ENCODE measurements at places on chromosomes 6 and 20. TPM values are rescaled to one million over a fixed set of nuclear protein-coding genes. Genes with fewer than 3 reads are reported as not detected.

NFATC2 gene
- total RNA-seq = 0.36 TPM

ULBP2 gene
- 3.3 TPM for total RNA-seq

SSTR4 gene
- total RNA-seq = not detected

- no peak for DNase-seq
Observed at GRCh38 chr20:3997446-3997845, 17.9 kb downstream of the RNF24 start.

GRCh38 chr20:51036827-51037531 lies 14.1 kb upstream of the KCNG1 start:
- no peak for DNase-seq

DNA sequence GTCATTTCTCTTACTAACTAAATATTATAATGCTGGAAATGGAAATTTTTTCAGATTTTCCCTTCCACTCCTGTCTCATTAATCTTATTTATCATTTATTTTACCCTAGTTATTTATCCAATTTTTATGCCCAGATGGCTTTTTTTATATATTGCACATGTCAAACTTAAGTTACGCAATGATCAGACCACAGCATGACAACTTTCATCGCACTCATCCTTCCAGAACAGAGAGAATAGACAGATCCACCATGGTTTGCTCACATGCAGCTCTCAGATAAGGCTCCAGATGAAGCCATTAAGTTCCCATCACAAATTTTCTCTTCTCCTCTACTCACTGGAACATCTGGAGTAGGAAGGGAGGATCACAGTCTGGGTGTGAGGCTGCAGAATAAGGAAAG lies 48.7 kb downstream of the MAP7 start:
- DNase-seq = no peak

DNA sequence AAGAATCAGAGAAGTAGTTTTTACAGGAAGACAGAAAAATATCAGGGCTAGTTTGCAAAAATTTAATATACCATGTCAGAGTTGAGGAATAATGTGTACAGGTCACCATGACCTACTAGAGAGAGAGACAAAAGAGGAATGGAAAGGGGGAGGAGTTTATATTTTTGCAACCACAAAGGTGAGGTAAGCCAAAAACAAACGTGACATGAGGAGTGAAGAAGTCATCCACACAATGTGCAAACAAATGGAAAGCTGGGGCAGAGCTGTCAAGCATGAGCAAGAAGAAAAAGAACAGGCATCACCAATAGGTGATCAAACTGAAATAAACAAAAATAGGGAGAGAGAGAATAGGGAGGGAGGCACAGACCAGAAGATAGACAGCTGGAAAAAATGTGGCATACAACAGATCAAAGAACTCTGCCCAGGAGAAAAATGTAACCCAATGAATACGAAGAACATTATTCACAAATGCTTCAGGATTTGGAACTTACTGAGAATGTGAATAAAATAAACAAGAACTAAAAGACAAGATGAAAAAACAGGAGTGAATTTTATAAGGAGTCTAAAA lies 15.5 kb downstream of the RARS2 start:
- no peak for DNase-seq

GRCh38 chr6:140025171-140025570 lies 650.7 kb upstream of the CITED2 start:
- no peak for DNase-seq

TUBB1 gene
- not detected for total RNA-seq

ERVFRD-1 gene
- not detected for total RNA-seq

TXLNB gene
- 0.36 TPM for total RNA-seq

GRCh38 chr6:6057442-6058053 lies 50.8 kb upstream of the NRN1 start:
- peak; percentile 30 for DNase-seq

- DNase-seq = no peak
Observed at GRCh38 chr6:75842191-75842590, 93.2 kb downstream of the MYO6 start.

- DNase-seq = no peak
Observed at GRCh38 chr6:27755768-27756167, 156.4 kb downstream of the OR2B2 start.

GRCh38 chr6:117601811-117602150 lies 530 bp downstream of the GOPC start:
- DNase-seq = no peak

ATP6V1G2 gene
- 3.8 TPM for total RNA-seq

DNA sequence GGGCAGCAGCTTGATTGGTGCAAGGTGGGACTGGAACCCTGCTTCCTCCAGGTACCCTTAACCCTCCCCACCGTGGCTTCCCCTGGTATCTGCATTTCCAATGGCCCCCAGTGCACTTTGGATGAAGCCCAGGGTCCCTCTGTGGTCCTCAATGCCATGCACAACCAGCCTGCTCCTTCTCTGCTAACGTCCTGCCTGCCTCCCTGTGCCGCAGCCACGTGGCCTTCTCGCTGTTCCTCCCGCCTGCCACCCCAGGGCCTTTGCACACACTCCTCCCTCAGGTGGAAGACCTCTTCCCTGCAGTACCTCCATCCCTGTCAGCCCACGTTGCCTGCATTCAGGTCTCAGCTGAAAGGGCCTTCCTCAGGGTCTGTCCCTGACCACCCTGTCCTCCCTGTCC lies 101.6 kb downstream of the BMP7 start:
- DNase-seq = no peak

- no peak for DNase-seq
Observed at GRCh38 chr6:96947055-96947454, 22.5 kb downstream of the KLHL32 start.

GPX5 gene
- total RNA-seq = not detected

DNA sequence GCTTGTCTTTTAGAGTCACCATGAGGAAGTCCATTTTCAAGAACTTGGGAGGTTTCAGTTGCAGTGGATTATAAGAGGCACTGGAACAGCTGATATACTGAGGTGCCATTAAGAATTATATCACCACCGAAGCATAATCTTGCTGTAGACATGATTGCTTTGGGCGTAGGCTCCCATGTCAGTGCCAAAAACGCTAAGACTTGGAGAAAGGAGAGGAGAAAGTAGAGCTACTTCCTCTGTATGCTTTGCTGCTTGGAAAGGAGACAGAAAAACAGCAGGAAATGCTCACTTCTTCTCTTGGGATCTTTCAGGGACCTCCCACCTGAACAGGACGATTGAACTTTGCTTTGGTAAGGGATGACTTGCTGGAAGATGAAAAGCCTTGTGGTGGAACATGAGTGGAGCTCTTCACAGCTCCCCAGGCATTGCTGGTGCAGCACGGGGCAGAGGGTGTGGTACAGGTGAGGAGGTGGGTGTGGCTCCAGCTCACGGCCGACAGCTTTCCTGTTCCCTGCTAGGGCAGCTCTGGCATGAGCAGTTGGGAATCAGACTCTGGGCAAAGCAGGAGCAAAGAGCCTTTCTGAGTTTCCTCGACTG lies 190.4 kb upstream of the JAG1 start:
- DNase-seq = peak; percentile 89

DNA sequence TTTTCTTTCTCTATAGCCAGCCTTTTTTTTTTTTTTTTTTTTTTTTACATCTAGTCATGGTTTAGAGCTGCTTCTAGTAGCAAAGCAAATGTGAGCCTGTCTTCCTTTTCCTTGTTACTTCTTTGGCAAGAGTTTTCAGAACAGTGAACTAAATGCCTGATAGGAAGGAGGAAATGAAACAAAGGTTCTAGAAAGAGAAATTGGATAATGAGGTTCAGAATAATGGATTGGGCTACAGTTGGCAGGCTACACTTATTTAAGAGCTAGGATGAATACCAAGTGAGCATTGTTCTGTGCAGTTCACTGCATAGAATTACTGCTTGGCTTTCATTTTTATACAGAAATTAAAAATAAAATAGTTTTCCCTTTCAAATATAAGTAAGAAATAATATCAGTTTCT lies 78.6 kb downstream of the HIVEP1 start:
- DNase-seq = peak; percentile 17

CST1 gene
- total RNA-seq = not detected

SFTA2 gene
- total RNA-seq = not detected

ZC2HC1B gene
- not detected for total RNA-seq

GRCh38 chr6:167683028-167683862 lies 143.5 kb upstream of the AFDN start:
- no peak for DNase-seq

DNA sequence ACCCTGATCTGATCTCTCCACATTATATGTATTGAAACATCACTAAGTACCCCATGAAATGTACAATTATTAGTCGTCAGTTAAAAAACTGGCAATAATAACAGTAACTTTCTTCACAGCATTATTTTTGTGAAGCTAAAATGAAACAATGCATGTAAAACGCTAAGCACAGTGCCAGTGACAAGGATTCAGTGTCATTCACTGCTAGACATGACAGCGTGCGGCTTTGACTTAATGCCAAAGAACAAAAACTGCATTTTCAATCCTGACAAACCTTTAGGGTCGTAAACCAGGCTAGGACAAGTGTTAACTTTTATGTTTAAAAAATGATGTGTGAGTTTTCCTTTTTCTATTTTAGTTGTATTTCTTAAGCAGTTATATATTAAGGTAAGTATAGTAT lies 8.8 kb upstream of the OPN5 start:
- DNase-seq = no peak

All from fibroblast of the aortic adventitia (primary cell).